ENCODE measurements at places on chromosomes 1 and 21. TPM values are rescaled to one million over a fixed set of nuclear protein-coding genes. Genes with fewer than 3 reads are reported as not detected.

The MTOR gene
- 57.2 TPM for total RNA-seq

- peaks cover 20% of the 10 kb centered on the region for H3K4me1 ChIP-seq
- no peaks in the 10 kb centered on the region for H3K36me3 ChIP-seq
- peak; percentile 12 for DNase-seq
Observed at GRCh38 chr1:168135921-168136708, 615 bp downstream of the GPR161 start.

DNA sequence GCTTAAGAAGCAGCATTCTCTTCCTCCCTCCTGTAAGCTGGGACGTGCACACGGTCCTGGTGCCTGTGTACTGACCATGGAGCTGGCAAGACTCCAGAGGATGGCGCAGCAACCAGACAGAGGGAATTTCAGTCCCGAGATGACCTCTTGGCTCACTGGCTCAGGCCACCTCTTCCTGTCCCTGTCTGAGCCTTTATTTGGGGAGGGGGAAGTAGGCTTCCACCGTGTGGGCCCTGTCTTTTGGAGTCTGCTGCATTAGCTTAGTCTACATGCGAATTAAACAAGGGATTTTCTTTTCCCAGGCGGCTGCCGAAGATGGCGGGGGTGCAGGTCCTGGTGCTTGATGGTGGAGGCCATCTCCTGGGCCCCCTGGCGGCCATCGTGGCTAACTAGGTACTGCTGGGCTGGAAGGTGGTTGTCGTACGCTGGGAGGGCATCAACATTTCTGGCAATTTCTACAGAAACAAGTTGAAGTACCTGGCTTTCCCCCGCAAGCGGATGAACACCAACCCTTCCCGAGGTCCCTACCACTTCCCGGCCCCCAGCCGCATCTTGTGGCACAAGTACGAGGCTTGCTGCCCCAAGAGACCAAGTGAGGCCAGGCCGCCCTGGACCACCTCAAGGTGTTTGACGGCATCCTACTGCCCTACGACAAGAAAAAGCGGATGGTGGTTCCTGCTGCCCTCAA, 10.2 kb downstream of the IL24 start:
- H3K36me3 ChIP-seq: peaks cover 81% of the 10 kb centered on the region
- H3K4me1 ChIP-seq: peaks cover 71% of the 10 kb centered on the region
- H3K4me3 ChIP-seq: no peak overlapping the region
- no peak overlapping the region for H3K27ac ChIP-seq
- DNase-seq: no peak

- no peaks in the 10 kb centered on the region for H3K4me1 ChIP-seq
- no peak overlapping the region for H3K4me3 ChIP-seq
- no peak overlapping the region for H3K27ac ChIP-seq
- H3K36me3 ChIP-seq: no peaks in the 10 kb centered on the region
Observed at GRCh38 chr1:201921952-201922558, 24.3 kb downstream of the LMOD1 start.

The TDRD10 gene
- not detected for total RNA-seq

The IFI6 gene
- total RNA-seq: 231 TPM

DNA sequence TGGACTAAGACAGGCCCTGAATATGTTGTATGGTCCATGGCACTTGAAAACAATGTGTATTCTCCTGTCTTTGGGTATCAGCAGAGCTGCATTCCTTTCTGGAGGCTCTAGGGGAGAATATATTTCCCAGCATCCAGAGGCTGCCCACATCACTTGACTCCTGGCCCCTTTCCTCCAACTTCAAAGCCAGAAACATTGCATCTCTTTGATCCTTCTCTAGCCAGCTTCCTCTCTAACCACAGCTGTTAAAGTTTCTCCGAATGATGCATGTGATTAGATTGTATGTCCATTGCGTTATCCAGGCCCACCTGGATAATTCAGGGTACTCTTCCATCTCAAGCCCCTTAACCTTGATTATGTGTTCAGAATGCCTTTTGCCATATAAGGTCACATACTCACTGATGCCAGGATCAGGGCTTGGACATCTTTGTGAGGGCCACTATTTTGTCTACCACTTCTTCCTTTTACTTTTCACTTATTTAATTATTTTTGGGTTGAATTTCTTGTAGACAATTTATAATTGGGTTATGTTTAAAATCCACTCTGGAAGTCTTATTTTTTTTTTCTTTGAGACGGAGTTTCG, 5.3 kb downstream of the CHD1L start:
- no peaks in the 10 kb centered on the region for H3K27me3 ChIP-seq
- peaks cover 53% of the 10 kb centered on the region for H3K4me1 ChIP-seq
- no peak for DNase-seq
- H3K36me3 ChIP-seq: peaks cover 21% of the 10 kb centered on the region
- no peak overlapping the region for H3K4me3 ChIP-seq

All from activated CD4-positive, alpha-beta T cell treated with anti-CD3 and anti-CD28 coated beads, Interleukin-2, amount 10 ng/mL, durations not matched to agents 7 days and 5 days (primary cell).